ENCODE measurements at places on chromosomes 4 and X. TPM values are rescaled to one million over a fixed set of nuclear protein-coding genes. Genes with fewer than 3 reads are reported as not detected.

The RPA4 gene
- total RNA-seq: 4.8 TPM

The IGSF1 gene
- total RNA-seq: not detected

The DUSP21 gene
- not detected for total RNA-seq

The TRPC3 gene
- total RNA-seq: not detected

The HELT gene
- total RNA-seq: not detected

The MAGEB1 gene
- total RNA-seq: not detected

The RAB41 gene
- not detected for total RNA-seq

DNA sequence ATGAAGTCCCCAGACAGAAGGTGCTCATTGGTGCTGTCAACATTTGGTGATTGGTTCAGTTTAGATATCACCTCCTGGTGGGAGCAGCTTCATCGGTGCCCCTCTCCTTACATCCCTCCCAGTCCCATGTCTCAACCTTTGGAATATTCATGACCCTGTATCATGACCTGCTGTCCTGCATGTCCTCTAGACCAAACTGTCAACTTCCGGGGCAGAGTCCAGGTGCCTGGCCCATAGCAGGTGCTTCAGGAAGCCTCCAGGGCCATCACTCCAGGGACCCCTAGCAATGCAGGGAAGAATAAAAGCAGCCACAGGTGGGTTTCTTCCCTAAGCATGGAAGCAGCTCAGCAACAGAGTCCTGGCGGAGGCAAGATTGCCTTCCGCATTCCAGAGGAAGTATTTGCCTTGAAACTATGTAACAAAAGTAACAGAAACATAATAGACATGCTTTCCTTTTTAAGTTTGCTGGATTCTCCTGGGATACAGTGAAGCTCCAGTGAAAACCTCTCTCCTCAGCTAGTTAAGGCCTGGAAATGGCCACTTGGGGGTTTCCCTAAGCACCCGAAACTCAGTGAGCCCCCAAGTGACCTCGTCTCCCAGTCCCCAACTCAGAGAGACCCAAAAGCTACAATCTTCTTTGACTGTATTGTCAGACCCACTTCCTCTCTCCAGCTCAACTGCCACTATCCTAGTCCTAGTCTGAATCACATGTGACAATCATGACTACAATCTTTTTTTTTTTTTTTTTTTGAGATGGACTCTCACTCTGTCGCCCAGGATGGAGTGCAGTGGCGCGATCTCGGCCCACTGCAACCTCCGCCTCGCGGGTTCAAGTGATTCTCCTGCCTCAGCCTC is 1.3 kb upstream of the ATP6AP1 start:
- no peak for DNase-seq

GRCh38 chr4:113827285-113827684 is 65.7 kb upstream of the CAMK2D start:
- DNase-seq: no peak

GRCh38 chr4:120847019-120847582 is 75.4 kb downstream of the PRDM5 start:
- DNase-seq: no peak

DNA sequence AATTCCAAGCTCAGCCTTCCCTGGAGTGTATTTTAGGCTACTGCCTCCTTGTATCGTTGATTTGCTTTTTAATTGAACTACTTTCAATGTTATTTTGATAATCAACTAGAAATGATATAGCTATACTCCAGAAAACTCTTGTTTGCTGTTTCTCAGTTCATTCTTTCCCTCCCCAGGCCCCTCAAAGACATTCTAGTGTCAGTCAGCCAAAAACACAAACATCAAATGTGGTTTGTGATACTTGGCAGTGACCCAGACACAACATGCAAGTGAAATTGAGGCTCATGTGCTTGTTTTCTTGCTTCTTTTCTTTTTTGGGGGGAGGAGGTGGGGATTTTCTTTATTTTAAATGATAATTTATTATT is 7.6 kb downstream of the FAT4 start:
- no peak for DNase-seq

- DNase-seq: peak; percentile 25
Observed at GRCh38 chrX:69616457-69617203, 717 bp downstream of the EDA start.

DNA sequence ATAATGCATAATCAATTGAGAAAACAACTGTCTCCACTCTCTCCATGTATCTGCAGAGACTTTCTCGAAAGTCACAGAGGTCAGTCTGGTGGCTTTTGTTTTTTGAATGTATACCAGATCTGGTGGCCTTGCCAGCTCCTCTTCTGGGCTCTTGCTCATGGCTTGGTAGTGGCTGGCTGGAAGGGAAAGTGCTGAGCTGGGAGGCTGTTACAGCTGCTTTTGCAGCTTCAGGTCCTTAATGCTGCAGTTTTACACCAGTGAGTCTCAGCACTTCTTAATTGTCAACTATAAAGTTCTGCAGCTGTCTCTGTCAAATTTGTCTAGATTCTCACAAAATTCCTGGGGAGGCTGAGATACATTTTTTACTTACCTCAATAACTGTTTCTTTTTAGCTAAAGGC is 390.0 kb downstream of the GRXCR1 start:
- no peak for DNase-seq

- peak; percentile 5 for DNase-seq
Observed at GRCh38 chr4:39181520-39181904, 817 bp upstream of the WDR19 start.

GRCh38 chrX:95156566-95156965 is 1482.6 kb downstream of the FAM133A start:
- DNase-seq: no peak

- DNase-seq: peak; percentile 31
Observed at GRCh38 chrX:39613997-39614679, 483.6 kb downstream of the BCOR start.

DNA sequence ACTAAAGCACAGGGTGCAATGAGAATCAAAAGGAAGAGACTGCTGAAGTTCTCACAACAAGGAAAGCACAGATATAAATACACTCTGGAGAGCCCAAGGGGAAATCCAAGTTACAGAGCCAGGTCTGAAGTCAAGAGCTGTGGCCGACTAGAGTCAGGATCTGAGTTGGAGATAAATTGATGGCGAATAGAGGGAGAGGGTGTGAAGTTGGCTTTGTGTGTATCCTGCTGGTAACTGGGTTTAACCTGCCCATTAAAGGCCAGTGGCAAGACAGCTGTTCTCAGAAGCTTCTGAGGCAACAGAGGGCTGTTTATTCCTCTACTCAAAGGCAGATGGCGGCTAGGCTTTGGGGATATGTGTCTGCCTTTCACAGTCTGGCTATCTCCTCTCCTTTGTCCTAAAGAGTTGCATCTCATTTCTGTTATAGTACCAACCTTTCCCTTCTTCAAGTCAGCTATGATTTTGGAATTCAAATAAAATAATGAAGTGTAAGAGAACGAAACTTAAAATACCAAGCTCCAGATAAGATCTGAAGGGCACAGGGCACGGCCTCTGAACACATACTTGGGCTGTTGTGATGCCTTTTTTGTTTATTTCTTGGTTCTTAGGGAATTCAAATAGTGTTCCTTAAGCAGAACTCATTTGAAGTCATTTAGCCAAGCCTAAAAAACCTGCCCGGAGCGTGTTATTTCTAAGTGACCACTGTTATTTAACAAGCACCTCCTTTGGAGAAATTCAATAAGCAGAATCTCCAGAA is 142.1 kb downstream of the APBB2 start:
- DNase-seq: no peak

DNA sequence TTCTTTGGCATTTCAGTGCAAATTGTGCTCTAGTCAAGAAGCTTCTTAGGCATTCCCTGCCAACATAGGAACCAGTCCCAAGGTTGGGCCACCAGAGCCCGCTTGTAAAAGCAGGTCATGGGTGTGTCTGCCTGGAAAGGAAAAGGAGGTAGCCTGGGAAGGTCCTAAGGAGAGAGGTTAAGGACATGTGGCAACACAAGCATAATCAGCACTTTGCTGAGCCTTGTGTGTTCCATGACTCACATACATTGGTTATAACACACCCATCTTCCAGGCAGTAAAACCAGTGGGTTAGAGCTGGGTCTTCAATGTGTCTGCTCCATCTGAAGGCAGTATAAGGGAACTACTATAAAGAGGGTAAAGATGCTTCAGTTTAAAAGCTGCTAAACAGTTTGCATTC is 165.0 kb downstream of the FHIP1A start:
- DNase-seq: peak; percentile 11

DNA sequence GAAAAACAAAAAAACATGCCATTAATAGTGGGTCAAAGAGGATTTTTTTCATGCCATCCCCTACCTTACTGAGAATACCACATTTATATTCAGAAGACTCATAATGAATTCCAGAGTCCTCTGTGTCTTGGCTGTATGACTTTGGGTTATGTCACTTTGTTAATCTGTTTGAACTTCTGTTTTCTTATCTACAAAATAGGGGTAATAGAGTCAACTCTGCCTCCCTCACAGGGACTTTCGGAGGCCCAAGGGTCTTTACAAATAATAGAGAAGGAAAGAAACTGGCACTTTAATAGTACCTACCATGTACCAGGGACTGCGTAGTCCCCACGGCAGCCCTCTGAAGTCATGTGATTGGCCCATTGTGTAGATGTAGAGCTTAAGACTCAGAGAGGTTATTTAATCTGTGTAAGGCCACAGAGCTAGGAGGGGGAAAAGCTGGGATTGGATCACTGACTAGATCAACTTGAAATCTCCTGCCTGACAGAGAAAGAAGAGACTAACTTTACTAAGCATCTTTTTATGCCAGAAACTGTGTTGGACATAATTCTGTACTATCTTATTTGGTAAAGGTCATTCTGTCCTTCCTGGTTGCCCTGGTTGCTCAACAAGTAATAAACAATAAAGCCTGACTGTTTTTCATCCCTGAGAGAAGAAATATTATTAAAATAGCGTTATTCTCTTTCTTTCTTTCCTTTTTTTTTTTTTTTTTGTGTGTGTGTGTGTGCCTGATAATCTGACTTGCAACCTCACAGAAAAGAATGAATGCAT is 59.6 kb downstream of the NFKB1 start:
- no peak for DNase-seq

- peak; percentile 48 for DNase-seq
Observed at GRCh38 chrX:69361311-69361845, 142.7 kb upstream of the NALF2 start.

DNA sequence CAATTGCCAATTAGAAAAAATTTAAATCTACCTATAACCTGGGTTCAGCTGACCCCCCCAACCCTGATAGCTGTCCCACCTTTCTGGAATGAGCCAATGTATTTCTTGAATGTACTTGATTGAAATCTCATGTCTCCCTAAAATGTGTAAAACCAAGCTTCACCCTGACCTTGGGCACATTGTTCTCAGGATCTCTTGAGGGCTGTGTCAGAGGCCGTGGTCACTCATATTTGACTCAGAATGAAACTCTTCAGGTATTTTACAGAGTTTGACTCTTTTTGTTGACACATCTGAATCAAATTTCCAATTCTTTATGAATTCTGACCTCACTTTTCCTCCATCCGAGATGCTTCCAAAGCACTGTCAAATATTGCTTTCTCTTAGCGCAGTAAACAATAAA is 115.3 kb upstream of the BEND4 start:
- no peak for DNase-seq

All from stomach (tissue), 19 donors.